ENCODE measurements at places on chromosomes 16 and 17.

DNA sequence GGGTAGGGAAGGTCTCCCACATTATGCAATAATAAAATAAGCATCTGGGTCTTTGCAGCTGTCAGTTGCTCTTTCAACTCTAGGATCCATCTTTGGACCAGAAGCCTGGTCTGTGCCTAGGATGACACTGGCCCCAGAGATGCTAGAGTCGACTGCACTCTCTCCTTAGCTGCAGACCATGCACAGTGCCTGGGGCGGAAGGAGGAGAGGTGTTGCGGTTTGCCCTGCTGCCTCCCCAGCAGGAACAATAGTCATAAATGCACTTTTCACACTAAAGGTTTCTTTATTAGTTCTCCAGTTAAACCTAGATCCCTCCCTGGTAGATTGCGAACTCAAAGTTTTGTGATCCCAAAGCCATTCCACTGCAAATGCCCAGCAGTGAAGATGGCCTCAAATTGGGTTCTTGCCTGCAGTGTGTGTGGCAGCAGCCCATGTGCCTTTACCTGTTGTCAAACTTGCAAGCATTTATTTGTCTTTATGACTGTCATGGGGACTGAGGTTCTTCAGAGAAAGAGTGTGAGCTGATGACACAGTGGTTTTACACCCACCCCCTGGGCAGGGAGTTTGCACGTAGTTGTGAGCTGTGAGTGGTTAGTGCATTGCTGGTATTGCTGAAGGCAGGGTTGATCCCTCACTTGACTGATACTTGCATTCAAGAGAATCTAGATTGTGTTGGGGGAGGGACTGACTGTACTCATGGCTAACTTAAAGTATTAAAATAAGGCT lies 10.3 kb downstream of the ATXN1L start:
- DNase-seq, result no peak

GRCh38 chr17:9883451-9883850 lies 21.6 kb downstream of the RCVRN start:
- DNase-seq, result no peak

DNA sequence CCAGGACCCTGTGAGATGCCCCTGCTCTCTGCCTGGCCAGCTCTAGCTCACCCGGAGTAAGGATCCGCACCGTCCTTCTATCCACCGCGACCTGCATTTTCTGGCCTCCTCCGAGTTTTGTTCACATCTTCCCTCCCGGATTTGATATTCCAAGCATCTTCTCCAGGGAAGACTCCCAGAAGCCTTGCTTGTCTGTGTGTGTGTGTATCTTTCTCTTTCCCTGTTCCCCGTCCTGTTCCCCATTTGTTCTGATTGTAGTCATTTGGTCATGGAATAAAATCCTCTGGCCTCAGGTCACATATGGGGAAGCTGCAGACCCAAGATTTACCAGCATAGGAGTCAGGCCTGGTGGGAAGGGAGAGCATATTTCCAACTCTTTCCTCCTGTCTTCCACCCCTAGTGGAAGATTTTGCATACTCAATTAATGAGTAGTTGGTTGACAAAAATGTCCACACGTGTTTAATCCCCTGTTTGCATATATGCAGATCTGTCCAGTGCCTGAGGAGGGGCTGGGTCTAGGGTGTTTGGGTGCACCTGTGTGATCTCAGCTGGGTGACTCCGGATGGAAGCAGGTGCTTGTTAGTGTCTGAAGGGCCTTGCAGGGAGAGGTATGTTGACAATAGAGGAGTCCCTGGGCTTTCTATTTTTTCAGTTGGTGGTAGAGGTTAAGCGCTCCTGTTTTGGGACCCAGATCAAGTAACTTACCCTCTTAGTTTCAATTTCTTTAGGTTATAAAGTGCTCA lies 1.9 kb downstream of the PRAC1 start:
- peak; percentile 64 for DNase-seq

DNA sequence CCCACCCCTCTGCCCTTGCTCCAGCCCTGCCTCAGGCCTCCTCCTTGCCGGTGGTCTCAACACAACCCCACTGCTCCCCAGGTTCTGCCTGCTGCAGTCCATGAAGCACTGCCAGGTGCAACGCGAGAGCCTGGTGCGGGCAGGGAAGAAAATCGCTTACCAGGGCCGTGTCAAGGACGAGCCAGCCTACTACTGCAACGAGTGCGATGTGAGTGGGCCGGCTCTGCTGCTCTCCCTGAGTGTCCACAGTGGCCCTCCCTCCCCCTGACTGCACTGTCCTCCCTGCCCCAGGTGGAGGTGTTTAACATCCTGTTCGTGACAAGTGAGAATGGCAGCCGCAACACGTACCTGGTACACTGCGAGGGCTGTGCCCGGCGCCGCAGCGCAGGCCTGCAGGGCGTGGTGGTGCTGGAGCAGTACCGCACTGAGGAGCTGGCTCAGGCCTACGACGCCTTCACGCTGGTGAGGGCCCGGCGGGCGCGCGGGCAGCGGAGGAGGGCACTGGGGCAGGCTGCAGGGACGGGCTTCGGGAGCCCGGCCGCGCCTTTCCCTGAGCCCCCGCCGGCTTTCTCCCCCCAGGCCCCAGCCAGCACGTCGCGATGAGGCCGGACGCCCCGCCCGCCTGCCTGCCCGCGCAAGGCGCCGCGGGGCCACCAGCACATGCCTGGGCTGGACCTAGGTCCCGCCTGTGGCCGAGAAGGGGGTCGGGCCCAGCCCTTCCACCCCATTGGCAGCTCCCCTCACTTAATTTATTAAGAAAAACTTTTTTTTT lies 1.8 kb upstream of the TMEM88 start:
- no peak for DNase-seq

DNA sequence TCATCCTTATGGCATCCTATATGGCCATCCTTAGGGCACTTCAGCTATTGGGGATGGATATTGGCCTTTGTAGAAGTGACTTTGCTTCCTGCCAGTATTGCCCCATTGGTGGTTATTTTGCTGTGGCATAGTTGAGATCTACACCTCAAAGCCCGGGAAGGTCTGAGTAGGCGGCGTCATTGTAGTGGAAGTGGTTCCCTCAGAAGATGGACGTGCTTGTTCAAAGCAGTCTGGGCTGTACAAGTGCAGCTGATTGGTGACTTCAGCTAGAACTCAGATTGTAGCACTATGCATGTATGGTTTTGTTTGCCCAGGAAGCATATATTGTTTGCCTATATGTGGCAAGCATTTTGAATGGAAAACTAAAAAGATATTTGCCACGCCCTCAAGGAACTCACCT lies 83.2 kb downstream of the TMC6 start:
- DNase-seq, result no peak

GRCh38 chr17:81566461-81567126 lies 14.4 kb upstream of the FAAP100 start:
- DNase-seq, result peak; percentile 84

GRCh38 chr17:78272181-78272913 lies 40.9 kb downstream of the TMEM235 start:
- DNase-seq, result peak; percentile 70

DNA sequence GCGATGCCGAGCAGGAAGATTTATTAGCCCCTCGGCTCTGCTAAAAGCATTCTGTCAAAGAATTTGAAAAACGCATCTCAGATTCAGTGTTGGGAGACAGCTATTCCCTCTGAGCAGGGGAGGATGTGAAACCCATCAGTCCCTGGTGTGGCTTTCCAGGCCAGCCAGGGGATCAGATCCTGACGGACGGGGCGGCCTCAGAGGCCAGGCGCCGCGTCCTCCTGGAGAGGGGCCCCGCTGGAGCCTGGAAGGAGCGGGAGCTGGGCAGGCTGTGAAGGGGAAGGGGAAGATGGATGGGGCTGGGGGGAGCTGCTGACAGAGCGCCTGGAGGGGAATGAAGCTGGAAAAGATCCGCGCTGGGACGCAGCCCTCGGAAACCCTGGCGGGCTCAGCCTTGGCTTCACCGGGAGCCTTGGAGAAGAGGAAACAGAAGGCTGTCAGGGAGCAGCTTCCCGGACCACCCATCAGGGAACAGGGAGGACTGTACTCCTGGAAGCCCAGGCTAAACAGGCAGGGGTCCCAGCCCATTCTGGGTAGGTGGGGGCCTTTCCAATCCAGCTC lies 358.0 kb downstream of the C16orf95 start:
- DNase-seq, result no peak

GRCh38 chr16:87163637-87164036 lies 153.6 kb downstream of the C16orf95 start:
- DNase-seq, result no peak

- DNase-seq, result no peak
These were observed 4.4 kb downstream of the GSDMB start for GRCh38 chr17:39913989-39914388.

- no peak for DNase-seq
These were observed 44.5 kb downstream of the AATF start for GRCh38 chr17:36993227-36993626.

DNA sequence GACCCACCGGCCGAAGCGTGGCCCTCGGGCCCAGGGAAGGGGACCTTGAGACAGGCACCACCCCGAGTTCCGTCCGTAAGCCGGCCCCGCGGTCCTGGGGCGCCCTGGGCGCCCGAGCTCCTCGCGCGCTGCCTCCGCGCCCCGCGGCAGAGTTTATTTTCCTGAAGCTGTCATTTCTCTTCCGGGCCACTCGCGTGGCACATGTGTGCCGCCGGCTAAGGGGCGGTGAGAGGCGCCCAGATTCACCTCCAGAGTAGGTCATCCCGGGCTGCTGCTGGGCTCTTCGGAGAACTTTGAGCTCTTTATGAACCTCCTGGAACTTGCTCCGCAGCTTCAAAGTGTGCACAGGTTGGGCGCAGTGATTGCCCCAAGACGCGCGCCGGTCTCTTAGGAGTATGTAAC lies 489 bp downstream of the ZC3H18 start:
- DNase-seq, result peak; percentile 42

GRCh38 chr16:54199487-54200160 lies 87.0 kb downstream of the IRX3 start:
- no peak for DNase-seq

DNA sequence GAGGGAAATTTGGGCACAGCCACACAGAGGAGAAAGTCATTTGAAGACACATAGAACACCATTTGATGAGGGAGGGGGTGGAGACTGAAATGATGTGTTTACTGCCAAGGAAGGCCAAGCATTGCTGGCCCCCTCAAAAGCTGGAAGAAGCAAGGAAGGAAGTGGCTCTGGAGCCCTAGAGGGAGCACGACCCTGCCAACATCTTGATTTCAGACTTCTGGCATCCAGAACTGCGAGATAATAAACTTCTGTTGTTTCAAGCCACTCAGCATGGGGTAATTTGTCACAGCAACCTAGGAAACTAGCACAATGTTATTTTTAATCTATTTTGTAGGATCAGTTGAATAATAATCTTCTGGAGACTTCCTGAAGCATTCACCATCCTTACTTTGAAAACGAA lies 314.8 kb upstream of the GOT2 start:
- DNase-seq, result no peak

GRCh38 chr17:39318636-39319035 lies 82.8 kb downstream of the FBXL20 start:
- DNase-seq, result no peak

- no peak for DNase-seq
These were observed 11.0 kb upstream of the SEC14L1 start for GRCh38 chr17:77129568-77130301.

DNA sequence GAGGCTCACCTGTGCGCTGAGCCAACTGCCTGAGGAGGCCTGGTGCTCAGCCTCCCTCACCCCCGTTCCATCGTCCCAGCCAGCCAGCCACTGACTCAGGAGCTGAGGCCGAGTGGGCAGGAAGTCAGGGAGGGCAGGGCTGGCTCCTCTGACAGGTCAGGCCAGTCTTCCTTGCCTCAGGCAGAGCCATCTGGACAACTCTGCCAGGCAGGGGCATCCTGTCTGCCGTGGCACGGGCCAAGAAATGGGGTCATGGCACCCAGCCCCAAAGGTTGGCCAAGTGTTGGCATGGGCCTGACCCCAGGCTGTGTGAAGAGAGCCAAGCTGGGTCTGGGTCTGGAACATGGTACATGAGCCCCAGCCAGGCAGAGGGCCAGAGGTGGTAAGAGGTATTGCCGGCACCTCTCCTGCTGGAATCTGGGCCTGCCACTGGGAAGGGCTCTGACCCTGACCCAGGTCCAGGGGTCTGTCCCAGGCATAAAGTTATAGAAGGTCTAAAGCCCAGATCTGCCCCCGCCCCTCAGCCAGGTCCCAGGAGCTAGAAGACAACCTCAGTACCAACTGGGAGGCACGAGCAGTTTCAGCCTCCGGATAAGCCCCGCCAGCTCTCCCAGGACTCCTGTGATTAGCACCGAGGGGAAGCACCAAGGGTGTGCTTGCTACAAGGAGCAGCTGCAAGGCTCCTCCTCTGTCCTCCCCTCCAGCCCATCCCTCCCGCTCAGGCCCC lies 2.5 kb upstream of the VASN start:
- DNase-seq, result no peak

DNA sequence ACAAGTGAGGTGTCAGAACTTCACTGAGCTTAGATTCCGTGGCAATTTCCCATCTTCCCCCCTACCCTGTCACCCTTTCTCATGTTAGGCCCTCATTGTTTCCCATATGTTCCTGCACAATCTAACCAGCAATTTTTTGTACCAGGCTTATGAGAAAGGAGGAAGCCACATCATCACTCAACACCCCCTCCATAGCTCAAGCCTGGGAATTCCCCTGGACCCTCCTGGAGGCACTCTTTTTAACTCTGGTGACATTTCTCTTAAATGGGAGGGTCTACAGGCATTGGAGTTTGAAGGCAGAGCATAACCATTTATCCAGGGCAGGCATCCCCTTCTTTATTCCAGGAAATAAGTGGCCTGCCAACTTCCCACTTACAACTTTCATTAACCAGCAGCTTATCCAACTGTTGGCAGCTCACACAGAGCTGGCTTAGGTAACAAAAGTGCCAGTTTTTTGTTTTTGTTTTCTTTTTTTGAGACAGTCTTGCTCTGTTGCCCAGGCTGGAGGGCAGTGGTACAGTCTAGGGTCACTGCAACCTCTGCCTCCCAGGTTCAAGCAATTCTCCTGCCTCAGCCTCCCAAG lies 10.4 kb upstream of the GLG1 start:
- no peak for DNase-seq

Data from colonic mucosa (tissue), 4 donors.